ENCODE measurements at places on chromosomes 7 and 10.

DNA sequence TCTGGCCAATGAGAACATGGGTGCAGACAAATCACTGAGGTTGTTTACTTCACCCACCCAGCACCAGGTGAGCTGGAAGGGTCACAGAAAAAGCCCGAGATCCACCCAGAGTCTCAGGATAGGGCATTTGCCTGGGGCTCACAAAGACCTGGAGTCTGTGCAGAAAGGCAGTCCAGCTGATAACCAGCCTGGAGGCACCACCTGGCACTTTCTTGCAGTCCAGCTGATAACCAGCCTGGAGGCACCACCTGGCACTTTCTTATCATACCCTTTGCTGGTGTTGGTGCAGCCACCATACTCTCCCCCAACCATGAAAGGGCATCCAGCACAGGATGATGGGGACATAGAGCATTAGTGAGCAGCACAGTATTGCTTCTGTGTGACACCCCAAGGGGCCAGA lies 104.1 kb downstream of the PPP1R3C start:
- DNase-seq = no peak

GRCh38 chr7:80902019-80902418 lies 16.8 kb downstream of the SEMA3C start:
- no peak for DNase-seq

DNA sequence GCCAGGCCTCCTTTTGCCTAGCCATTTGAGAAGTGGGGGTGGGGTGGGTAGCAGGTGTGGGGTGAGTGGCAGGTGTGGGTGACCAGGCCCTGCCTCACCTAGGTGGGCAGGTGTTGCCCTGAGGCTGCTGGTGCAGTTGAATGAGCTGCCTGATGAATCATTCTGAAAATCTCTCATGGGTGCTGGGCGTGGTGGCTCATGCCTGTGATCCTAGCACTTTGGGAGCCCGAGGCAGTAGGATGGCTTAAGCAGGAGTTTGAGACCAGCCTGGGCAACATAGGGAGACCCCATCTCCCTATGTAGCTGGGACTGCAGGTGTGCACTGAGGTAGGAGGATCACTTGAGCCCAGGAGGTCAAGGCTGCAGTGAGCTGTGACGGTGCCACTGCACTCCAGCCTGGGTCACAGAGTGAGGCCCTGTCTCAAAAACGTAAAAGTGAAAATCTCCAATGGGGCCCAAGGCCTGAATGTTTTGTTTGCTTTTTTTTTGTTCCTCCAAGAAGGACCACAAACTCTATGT lies 17.7 kb downstream of the TSPAN14 start:
- no peak for DNase-seq

DNA sequence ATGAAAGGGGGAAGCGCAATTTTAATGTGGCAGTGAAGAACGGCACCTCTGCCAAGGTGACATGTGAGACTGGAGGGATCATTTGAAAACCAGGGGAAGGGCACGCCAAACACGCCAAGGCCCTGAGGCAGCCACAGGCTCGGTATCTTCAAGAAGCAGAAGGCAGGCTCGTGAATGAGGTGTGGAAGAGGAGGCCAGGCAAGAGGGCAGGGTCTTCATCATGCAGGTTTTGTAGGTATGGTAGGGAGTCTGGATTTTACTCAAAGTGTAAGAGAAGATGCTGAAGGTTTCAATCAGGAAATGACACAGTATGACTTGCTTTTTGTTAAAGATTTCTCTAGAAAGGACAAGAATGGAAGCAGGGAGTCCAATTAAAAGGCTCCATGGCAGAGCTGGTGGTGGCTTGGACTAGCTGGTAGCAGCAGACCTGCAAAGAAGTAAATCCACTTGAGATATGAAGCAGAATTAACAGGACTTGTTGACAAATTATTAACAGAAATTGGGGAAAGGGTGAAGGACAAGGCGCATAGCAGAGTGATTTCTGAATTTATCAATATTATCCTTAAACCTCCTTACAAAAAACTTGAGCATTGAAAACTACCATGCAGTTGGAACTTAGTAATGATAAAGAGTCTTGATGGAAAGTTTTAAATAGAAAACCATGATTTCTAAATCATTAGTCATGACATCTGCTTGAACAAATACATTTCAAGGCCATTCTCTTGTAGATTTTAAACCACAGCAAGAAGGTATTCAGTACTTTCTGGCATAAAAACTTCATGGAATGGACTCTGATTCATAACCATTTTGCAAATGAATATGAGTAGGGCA lies 70.4 kb downstream of the COA1 start:
- DNase-seq = no peak

- no peak for DNase-seq
Observed at GRCh38 chr7:141158561-141158960, 84.7 kb downstream of the TMEM178B start.

GRCh38 chr10:28241741-28242399 lies 61.0 kb downstream of the MPP7 start:
- peak; percentile 14 for DNase-seq

- no peak for DNase-seq
Observed at GRCh38 chr10:74223755-74224529, 72.9 kb downstream of the ADK start.

GRCh38 chr10:13371897-13372470 lies 23.9 kb upstream of the SEPHS1 start:
- peak; percentile 38 for DNase-seq

- DNase-seq = no peak
Observed at GRCh38 chr7:81402227-81402626, 367.6 kb downstream of the HGF start.

DNA sequence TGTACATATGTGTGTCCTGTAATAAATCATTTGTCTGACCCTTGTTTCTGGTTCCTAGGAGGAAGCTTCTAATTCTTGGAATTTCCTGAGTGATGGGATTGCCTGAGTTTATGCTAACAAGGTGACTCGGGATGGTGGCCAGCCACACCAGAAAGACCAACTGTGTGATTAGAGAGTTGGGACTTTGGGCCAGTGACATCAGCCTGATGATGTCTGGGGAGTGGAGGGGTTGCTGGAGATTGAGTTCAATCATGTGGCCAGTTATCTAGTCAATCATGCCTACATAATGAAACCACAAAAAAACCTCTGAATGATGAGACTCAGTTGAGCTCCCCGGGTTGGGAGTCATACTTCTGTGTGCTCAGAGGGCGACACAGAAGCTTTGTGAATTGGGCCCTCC lies 23.5 kb upstream of the CARD11 start:
- no peak for DNase-seq

GRCh38 chr7:6562106-6562505 lies 10.8 kb upstream of the GRID2IP start:
- no peak for DNase-seq

DNA sequence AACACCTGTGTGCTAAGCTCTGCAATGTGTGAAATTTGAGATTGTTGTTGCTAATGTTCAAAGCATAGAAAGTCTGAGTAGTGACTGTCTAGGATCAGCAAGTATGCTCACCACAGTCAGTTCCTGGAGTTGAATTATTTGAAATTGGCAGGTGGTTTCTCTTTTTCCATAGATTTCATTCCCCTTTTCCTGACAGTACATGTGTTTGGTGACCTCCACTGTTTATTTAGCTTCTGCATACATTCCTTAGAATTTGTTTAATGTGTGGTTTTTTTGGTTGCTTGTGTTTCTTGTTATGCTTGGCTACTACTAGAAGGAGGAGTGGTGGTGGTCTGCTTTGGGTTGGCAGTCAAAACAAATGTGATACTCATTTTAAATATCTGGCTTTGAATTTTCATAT lies 52.3 kb downstream of the FOXP2 start:
- no peak for DNase-seq

DNA sequence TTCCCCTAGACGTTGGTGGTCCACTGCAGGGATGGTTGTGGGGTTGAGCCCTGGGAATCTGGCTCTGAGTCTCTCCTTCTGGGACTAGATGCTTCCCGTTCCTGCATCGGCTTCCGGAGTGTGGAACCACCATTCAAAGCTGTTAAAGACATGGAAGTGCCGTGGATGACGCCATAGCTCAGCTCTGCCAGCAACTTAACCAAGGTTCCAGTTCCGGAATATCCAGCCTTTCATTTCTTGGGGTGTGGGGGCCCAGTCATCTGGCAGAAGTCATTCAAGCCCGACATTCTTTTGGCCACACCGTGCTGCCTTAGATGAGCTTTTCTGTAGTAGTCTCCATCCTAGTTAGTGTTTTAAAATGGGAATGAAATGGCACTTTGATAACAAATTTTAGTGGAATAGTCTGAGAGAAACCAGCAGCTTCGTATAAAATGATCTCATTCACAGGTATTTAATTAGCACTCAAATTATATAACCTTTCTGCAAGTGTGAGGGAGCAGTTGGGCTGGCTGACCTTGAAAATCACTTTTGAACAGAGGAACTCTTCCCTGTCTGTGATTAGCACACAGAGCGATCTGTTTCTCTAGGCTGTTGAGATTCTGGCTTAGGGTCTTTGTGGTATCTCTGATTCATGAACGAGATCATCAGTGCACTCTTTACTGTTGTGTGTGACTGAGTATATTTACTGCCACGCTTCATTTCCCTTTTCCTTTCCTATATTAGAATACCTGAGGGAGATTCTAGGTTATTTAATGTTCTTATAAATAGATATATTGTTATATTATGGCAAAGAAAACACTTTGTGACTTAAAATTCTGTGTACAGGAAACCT lies 19.9 kb downstream of the LMTK2 start:
- DNase-seq = no peak

- no peak for DNase-seq
Observed at GRCh38 chr7:28183627-28184026, 3.0 kb upstream of the JAZF1 start.

GRCh38 chr7:128201690-128202085 lies 39.4 kb upstream of the LEP start:
- no peak for DNase-seq

- no peak for DNase-seq
Observed at GRCh38 chr10:10038348-10038747, 979.3 kb upstream of the CELF2 start.

GRCh38 chr10:71228875-71229675 lies 16.7 kb downstream of the UNC5B start:
- DNase-seq = no peak

DNA sequence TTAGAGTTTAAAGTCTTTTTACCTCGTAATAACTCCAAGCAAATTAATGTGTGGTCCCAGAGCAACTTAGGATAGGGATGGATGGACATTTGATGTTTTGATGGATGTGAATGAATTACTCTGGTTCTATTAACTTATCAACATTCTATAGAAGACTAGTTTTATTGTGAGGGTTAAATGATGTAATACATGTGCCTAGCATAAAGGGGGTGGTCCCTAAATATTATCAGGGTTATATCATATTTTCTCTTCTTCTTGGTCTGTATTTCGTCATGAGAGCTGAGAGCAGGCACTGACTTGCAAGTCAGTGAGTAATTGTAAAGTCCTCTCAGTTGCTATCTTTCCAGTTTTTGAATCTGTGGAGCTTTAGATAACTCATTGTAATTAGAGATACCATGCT lies 219.3 kb downstream of the GATA3 start:
- no peak for DNase-seq

DNA sequence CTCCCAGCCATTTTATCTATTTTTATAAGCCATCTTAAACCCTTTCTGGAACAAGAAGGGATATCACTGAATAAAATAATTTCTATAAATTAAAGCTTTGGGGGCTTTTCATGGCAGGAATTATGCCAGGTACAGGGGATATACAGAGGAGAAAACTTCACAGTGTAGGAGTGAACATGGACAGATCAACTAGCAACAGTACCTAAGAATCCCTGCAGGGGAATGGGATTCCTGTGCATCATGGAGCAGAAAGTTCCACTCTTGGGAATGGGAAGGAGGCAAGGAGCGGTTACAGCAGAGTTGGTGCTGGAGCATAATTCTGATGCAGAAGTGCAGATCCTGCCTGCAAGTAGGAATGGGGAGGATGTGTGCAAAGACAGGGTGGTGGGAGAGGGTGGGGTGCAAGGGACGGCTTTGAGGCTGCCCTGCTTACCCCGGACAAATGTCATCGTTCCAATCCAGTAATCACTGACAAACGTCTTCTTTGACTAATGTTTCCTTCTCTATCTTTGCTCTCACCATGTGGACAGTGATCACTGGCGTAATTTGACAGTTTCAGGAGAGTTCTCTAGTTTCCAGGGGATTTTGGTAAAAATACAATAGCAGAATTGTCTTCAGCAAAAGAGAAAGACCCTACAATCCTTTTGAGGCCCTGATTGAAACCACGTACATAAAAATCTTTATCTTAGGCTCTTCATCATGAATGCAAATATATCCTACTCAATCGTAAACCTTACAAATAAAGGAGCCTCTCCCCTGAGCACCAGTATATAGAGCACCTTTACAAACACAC lies 196.7 kb downstream of the HECW1 start:
- DNase-seq = no peak

- DNase-seq = no peak
Observed at GRCh38 chr7:108408296-108408991, 47.8 kb downstream of the NRCAM start.

DNA sequence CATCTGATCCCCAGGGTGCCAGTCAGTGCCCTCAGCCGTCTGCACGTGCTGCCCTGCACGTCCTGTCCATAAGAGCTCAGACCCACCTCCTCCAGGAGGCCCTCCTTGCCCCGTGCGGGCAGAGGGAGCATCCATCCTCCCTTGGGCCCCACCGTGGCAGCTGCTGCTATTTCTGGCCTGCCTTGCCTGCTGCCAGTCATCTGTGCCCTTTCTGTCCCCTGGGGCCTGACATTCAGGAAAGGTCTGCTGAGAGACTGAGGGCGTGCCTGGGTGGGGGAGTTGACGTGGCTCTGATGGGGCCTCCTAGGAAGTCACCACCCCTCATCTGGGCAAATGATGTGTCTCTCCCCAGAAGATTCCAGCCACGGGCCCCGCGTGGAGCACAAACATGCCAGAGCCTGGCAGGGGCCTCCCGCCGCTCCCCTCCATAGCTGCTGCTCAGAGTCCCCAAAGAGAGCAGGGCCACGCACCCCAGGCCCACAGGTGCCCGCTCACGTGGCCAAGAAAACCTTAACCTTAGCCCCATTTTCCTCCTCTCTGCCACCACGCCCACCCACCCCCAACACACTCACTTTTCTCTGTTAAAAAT lies 21.8 kb downstream of the DPYSL4 start:
- DNase-seq = no peak

- DNase-seq = no peak
Observed at GRCh38 chr10:120666308-120666707, 184.9 kb upstream of the WDR11 start.

- DNase-seq = no peak
Observed at GRCh38 chr10:12547301-12547771, 198.0 kb downstream of the CAMK1D start.

GRCh38 chr7:116242178-116242577 lies 31.8 kb downstream of the TES start:
- DNase-seq = no peak

DNA sequence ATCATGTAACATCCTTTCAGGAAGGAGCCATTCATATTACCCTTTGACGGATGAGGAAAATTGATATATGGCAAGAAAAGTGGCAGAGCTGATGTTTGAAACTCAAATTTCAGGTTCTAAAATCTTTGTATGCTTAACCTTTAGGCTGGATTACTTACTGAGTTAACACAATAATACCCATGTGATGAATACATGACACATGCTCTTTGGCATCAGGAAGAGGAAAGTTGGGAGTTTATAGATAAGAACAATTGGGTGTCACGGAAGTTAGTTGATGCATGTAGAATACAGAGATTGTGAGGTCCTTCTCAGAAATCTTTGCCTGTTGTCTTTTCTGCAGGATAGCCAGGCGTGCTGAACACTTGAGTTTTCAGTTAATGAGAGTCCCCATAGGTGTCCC lies 572.1 kb upstream of the POM121L12 start:
- no peak for DNase-seq

Measured in activated CD8-positive, alpha-beta memory T cell treated with anti-CD3 and anti-CD28 coated beads for 1 hour (primary cell).